Renal cortex interstitium (tissue), 15 donors: ENCODE measurements at places on chromosomes 3 and 15. TPM values are rescaled to one million over a fixed set of nuclear protein-coding genes. Genes with fewer than 3 reads are reported as not detected.

DNA sequence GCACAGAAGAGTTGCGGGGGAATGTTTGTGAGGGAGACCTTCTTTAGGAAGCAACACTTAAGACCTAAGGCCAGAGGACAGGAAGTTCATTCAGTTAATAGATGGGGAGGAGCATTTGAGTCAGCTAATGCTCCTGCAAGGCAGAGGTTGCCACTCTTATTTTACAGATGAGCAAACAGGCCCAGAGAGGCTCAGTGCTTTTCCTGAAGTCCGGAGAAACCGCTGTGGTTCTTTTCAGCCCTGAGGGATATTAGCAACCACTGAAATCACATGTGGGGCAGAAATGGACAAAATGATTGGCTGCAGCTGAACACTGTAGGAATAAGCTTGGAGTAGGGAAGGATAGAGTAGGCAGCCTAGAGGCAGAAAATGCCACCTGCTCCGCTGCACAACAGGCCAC lies 33.3 kb upstream of the RTP4 start:
- DNase-seq: no peak

DNA sequence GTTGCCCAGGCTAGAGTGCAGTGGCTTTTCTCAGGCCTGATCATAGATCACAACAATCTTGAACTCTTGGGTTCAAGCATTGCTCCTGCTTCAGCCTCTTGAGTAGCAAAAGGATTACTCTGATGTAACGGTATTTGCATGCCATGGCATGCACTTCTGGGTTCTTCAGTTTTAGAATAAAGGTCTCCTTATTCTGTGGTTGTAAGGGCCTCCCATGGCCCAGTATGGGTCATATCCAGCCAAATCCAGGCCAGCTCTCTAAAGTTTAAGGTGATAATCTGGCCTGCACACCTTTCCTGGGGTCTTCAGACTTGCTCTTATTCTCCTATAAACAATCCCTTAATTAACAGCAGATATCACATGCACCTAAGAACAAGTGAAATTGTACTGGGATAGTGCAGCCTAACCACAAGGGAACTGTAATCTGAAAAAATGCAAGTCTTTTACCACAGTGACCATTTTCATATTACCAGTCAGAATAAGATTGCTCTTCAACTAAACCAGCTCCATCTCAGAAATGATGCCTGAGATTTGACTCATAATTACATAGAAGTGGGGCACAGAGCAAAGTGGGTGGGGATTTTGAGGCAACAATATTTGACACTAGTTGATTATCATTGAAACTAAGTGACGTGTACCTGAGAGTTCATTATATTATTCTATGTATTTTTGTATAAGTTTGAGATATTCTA lies 25.4 kb downstream of the COMMD2 start:
- no peak for DNase-seq

Gene TNNC1
- polyA plus RNA-seq: 6.1 TPM

Gene SAMMSON
- 0.09 TPM for polyA plus RNA-seq

DNA sequence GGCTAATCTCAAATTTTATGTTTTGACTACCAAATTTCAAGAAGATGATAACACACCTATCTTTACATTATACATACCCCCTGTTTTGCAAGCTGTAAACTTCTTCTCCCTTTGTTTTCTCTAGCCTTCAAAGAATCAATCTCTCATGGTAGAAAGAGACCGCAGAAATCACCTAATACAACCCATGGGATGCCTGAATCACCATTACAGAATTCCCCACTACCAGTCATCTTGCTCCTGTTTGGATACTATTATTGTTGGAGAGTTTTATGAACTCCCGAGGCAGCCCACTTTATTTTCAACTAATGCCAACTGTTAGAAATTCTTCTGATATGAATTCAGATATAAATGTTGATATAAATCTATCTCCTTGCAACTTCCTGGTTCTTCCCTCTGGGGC lies 110.9 kb downstream of the FRMD5 start:
- no peak for DNase-seq

DNA sequence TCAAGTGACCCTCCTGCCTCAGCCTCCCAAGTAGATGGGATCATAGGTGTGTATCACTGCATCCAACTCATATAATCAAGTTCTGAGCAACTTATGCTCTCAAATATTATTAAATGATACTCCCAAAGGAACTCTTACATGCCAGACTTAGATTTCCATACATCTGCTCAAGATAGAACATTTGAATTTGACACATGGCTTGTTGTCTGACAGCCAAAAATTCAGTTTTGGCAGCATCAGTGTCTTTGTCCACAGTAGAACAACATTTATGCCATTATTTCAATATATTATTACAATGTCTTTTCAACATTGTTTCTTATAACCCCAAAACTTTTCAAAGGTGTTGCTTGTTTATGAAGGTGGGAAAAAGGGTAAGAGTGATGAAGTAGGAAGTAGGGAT lies 116.2 kb downstream of the SUCNR1 start:
- no peak for DNase-seq

- peak; percentile 75 for DNase-seq
Measured at GRCh38 chr3:125990253-125990970, 21.4 kb downstream of the ROPN1B start.

Gene RGMA
- 8.6 TPM for polyA plus RNA-seq

DNA sequence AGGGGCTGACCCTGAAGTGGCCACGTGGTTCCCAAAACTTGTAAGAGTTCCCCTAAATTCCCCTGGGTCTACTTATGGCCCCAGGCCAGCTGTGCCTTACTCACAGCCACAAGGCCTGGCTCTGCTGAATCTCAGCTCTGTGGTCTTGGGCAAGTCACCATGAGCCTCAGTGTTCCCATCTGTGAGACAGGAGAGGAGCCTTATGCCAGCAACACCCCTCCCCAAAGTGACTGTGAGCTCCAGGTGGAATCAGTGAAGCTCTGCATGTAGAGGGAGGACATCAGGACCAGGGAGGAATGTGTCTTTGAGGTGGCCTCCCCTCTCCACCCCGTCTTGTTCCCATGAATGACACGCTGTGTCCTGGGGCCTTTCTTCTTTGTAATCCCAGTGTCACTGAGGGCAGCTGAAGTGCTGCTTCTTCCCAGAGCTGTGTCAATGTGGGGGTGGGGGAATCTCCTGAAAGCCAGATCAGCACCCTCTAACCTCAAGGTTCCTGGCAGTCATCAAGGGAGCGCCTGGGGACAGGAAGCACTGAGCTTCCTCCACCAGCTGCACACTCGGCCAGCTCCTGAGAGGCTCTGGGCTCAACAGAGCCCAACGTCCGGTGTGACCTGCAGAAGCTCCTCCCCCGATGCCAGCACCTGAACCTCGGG lies 258.9 kb downstream of the UACA start:
- DNase-seq: no peak
